ENCODE measurements at places on chromosomes 2 and 18.

GRCh38 chr2:222819722-222820333 lies 41.0 kb upstream of the ACSL3 start:
- no peak for DNase-seq

GRCh38 chr2:162258686-162259085 lies 15.4 kb upstream of the FAP start:
- DNase-seq, result no peak

DNA sequence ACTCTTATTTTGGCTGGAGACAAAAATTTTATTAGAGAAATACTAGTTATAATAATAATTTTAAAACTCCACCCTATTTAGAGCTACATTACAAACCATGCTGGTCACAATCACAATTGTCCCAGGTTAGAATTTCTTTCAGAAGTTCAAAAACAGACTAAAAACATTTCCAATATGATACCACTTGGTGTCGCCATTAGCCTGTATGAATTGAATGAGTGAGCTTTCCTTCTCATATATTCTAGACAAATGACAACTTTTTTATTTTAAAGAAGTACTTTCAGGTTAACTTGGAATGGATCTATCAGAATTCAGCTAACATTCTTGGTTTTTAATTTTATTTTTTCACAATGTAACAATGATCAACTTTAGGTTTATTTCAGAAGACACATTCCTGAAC lies 48.0 kb downstream of the SERPINB8 start:
- DNase-seq, result no peak

DNA sequence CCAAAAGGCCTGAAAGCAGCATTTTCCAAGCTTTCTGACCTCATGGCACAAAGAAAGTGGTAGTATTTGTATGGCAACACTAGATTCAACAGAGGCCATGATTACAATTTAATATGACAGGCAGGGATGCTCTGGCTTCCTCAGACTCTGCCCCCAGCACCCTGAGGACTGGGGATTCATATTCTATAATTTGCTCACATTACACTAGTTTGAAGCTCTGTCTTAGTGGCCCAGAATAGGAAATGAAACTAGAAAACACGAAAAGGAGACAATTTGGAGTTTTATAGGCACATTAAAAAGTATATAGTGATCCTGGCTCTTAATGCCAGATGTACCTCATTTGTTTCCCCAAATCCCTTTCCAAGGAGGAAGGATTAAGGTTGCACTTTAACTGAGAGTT lies 173.0 kb upstream of the STK17B start:
- no peak for DNase-seq

DNA sequence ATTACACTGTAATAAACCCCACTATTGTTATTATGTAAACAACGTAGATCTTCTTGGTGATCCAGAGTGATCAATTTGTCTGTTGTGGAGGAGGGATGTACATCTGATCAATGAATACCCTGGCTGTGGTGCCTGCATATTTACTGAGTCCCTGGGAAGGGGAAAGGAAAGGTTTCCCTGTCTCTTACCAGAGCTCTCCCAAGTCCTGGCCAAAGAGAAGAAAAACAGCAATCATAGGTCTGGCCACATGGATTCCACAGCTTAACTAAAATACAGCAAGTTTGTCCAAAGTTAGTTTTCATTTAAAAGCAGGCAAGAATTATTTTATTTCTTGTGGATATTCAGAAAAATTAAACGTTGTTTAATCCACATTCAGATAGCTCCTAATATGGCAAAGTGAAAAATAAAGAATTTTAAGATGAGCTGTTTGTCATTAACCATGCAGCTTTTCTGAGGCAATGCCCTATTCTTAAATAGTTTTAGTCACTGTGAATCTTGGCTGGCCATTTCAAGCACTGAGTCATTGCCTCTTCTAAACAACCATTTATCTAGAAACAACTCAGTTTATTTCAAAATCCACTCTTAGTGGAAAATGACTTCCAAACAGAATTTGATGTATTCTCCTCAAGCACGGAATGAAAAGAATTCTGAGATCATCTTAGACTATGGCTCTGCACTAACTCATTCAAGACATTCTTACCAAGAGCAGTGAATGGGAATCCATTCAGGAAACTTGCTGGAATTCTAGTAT lies 1004.4 kb upstream of the CDH2 start:
- no peak for DNase-seq

GRCh38 chr2:186590759-186591505 lies 1.1 kb downstream of the ITGAV start:
- DNase-seq, result no peak

GRCh38 chr2:173793709-173794565 lies 171.2 kb downstream of the SP3 start:
- DNase-seq, result no peak

- DNase-seq, result no peak
These were observed 11.5 kb upstream of the TRIB2 start for GRCh38 chr2:12705230-12705629.

- DNase-seq, result no peak
These were observed 63.6 kb downstream of the TNP1 start for GRCh38 chr2:216796115-216796840.

GRCh38 chr2:69036926-69037325 lies 23.9 kb downstream of the ANTXR1 start:
- no peak for DNase-seq

DNA sequence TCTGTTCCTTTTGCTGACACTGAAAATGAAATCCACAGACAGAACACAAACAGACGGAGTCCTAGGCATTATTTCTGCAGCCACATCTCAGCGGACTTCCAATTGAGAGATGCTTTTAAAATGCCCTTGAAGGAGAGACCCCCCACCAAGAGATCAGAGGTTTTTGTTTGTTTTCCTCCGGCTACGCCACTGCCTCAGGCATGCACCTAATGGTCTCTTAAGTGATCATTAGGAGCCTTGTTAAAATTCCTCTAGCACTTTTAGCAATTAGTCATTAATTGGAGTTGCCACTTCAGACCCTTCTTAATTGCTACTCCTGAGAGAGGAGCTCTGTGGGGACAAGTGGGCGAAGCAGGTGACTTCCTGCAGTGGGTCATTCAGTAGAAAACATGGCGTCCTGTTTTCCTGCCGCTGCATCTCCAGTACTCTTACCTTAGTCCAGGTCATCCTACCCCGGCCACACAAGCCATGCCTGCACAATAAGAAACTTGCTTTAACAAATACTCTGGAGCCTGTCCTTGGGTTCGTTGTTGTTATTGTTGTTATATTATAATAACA lies 257.7 kb upstream of the CHAC2 start:
- no peak for DNase-seq

- DNase-seq, result no peak
These were observed 150.7 kb downstream of the COL4A4 start for GRCh38 chr2:227013330-227013729.

DNA sequence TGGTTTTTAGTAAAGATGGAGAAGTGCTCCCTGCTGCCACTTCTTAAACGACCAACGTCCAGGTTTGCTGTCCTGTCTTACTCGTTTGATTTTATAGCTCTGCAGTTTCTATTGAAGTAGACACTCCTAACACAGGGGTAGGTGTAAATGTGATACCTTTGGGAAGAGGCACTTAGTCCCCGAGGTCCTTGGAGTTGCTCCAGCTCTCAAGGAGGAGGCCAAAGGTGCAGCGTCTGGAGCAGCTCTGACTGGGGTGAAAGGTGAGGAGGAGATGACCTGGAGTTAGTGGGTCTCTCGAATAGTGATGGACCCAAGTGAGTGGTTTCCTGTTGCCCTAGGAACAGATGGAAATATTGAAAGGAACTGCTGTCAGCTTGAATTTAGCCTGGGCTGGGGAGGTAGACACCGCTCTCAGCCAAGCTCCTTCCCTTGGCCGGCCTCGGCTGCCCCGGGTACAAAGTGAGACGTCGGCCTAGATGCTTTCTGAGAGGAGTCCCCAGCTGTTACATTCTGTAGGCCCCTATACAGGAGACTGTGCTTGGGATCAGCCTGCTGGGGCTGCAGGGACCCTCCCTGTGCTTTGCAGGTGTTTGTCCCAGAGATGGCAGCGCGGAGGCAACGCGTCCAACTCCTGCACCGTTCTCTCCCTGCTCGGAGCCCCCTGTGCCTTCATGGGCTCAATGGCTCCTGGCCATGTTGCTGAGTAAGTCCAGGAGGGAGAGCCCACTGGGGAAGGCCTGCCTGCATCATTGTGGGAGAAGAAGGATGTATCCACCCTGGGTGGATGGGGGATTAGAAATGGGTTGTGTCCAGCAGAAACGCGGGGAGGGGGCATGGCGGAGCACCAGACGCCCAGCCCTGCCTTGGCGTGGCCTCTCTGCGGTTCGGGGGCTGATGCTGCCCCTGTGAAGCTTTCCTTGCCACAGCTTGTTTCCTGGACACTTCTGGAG lies 5.4 kb downstream of the KHK start:
- no peak for DNase-seq

- DNase-seq, result no peak
These were observed 101.4 kb downstream of the PTRHD1 start for GRCh38 chr2:24691806-24692205.

GRCh38 chr2:20130821-20131645 lies 79.6 kb upstream of the LAPTM4A start:
- no peak for DNase-seq

GRCh38 chr18:56569416-56569815 lies 69.0 kb downstream of the TXNL1 start:
- DNase-seq, result no peak

DNA sequence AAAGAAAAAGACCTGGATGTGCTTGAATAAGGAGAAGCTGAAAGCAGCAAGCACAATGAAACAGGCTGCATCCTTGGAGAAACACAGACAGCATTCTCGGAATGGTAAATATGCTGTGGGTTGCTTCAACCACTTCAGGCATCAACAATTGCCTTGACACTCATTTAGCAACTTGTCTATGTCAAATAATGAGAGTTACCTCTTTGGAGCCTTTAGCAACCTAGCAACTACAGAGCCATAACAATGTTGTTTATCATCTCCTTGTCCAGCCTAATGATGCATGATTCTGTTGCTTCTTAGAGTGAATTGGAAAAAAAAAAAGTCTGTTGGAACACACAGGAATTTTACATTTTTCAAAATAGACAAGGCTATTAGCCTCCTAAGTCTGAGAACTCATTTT lies 410.6 kb downstream of the PIK3C3 start:
- DNase-seq, result no peak

- no peak for DNase-seq
These were observed 54.3 kb downstream of the TMX3 start for GRCh38 chr18:68660354-68661183.

- DNase-seq, result no peak
These were observed 129.4 kb upstream of the TPO start for GRCh38 chr2:1283871-1284270.

GRCh38 chr2:75459565-75460310 lies 101.0 kb downstream of the EVA1A start:
- DNase-seq, result no peak
